ENCODE measurements at places on chromosomes 2 and 18. TPM values are rescaled to one million over a fixed set of nuclear protein-coding genes. Genes with fewer than 3 reads are reported as not detected.

- no peak for DNase-seq
These were observed 216.9 kb downstream of the BCL11A start for GRCh38 chr2:60336442-60337141.

GRCh38 chr2:131145040-131145439 lies 39.9 kb downstream of the PLEKHB2 start:
- DNase-seq = no peak

DNA sequence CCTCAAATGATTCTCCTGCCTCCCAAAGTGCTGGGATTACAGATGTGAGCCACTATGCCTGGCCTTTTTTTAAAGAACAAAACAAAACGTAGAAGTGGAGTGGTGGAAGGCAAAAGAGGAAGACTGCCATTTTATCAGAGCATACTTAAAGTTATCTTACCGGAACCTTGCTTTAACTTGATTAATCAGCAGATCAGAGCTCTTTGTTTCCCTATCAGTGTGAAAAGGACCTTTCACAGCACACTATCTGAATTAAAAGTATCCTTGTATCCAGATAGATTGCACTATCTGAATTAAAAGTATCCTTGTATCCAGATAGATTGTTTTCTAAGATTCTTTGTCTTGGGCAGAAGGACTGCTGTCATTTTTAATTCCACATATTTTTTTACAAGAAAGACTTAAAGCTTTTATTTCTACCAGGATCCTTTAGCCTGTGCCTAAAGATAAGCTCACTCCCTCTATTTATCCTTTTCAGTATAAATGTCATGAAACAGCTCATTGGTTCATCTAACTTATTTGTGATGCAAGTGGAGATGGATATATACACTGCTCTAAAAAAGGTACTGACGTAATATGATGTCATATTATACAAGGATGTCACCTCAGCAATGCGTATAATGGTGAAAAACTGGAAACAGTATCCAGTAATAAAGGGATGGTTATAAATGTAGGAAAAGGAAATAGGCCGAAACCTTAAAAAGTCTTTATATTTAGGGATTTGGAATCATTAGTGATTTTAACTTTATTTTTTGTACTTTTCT lies 17.8 kb downstream of the GMCL1 start:
- DNase-seq = no peak

The TMEM182 gene
- total RNA-seq = 6.5 TPM

- peak; percentile 12 for DNase-seq
These were observed 244.5 kb upstream of the ID2 start for GRCh38 chr2:8437228-8437948.

DNA sequence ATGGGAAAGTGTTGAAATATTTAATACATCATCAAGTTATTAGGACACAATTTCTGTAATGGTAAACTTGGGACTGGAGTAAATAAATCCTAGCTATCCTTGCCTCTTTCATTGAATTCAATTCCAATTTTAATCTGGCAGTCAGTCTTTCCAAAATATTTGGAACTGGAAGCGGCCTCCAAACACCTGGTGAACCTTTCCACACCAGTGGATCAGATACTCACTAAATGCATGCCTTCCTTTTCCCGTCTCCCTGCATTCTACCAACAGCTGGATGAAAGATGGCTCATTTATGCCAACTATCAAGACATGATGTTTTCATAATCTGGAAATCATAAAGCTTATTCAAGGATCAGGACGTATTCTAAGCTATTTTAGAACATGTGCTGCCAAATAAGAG lies 488.2 kb upstream of the SPHKAP start:
- DNase-seq = no peak

The CTAGE1 gene
- not detected for total RNA-seq

The TMBIM1 gene
- 217 TPM for total RNA-seq

DNA sequence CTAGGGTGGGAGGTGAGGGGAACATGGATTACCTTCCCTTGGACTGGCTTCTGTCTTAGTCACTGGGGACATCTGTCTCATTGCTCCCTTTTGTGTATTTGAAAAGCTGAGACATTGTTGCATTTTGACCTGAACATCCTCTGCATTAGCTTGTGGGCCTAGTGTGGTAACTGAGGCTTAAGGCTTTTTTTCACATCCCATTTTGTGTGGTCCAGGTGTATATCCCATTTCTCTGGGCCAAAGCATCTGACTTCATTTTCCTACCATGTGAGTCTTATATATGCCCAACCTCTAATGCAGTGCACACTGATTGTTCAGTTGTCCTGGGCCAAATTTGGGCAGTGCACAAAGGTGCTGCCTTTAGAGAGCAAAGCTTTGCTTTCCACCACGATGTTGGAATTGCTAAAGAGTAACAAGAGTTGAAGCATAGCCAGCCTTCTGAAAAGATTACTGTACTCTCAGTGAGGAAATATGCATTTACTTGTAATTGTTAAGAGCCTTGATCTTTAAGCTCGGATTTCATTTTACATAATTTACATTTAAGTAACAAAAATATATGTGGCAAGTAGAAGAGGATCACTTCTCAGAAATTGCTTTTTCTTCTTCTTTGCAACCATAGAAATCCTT lies 13.3 kb downstream of the PRKCE start:
- no peak for DNase-seq

GRCh38 chr18:74356959-74357358 lies 41.3 kb downstream of the C18orf63 start:
- DNase-seq = no peak

GRCh38 chr2:28429636-28430376 lies 37.1 kb downstream of the FOSL2 start:
- DNase-seq = no peak

GRCh38 chr2:27303093-27304025 lies 4.9 kb downstream of the UCN start:
- DNase-seq = peak; percentile 82

GRCh38 chr2:191544461-191545062 lies 133.4 kb upstream of the NABP1 start:
- DNase-seq = no peak

DNA sequence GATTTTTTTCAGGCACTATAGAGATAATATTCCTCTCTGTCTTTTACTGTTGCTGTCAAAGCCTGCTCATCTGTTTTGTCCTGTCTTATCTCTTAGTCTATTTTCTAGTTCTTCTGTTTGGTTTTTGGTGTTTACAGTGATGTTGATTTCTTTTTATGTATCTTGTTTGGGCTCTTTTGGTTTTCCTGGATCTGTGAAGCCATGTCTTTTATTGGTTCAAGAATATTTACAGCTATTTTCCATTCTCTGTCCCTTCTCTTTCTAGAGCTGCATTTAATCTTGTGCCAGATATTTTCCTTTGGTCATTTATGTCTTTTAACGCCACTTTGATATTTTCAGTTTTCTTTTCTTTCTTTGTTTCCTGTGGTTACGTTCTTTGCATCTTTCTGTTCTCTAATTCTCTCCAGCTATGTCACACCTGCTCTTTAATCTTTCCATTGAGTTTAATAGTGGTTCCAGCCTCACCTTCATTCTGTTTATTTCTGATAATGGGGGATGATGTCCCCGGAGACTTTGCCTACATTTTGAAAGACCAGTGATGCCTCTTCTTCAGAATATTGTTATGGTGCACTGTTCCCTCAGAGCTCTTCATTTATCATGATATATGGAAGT lies 32.0 kb downstream of the SMCHD1 start:
- no peak for DNase-seq

DNA sequence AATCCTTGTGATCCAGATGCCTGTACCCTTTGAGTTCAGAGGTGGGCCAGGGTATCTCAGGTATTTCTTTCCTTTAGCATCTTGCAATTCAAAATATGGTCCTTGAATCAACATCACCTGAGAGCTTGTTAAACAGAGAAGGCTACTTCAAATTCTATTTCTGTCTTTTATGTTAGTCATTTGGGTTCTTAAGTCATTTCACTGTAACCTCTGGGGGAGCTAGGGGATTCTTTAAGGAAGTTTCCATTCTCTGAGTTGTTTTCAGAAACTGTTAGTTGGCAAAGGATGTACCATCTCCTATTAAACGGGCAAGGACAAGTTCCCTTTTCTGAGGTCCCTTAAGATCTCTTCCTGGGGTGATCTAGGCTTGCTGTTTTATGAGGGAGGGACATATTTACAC lies 16.6 kb downstream of the CFLAR start:
- DNase-seq = no peak

The NIFK gene
- total RNA-seq = 40.4 TPM

- DNase-seq = no peak
These were observed 295.0 kb upstream of the HDAC4 start for GRCh38 chr2:239695728-239696240.

DNA sequence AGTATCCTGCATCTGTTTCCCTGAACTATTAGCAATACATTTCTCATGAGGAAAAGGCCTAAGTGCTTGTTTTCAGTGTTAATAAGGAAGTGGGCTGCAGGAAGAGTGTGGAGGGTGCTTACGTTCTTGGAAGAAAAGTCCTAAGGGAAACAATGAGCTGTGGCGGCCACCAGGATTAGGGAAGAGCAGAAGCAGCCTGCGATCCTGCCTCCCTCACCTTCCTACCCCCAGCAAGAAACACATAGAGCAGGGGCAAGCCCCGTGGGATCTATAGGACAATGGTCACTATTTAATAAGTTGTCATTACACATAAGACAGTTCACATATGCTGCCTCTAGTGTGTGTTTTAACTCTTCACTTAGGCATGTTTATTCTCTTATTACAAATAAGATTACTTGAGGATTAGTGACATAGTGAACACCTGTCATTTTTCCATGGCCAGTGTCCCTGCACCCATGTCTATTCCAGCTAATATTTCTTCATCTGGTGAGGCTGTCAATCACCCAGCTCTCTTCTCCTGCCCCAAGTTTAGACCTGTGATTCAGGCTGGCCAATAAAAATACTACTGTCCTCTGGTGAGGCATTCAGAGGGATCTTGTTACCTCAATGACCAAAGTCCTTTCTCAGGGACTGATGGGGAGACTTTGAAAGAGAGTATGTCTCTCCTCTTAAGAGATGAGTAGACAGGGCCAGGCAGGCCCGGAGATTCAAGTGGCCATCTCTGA lies 510.9 kb upstream of the CELF4 start:
- no peak for DNase-seq

DNA sequence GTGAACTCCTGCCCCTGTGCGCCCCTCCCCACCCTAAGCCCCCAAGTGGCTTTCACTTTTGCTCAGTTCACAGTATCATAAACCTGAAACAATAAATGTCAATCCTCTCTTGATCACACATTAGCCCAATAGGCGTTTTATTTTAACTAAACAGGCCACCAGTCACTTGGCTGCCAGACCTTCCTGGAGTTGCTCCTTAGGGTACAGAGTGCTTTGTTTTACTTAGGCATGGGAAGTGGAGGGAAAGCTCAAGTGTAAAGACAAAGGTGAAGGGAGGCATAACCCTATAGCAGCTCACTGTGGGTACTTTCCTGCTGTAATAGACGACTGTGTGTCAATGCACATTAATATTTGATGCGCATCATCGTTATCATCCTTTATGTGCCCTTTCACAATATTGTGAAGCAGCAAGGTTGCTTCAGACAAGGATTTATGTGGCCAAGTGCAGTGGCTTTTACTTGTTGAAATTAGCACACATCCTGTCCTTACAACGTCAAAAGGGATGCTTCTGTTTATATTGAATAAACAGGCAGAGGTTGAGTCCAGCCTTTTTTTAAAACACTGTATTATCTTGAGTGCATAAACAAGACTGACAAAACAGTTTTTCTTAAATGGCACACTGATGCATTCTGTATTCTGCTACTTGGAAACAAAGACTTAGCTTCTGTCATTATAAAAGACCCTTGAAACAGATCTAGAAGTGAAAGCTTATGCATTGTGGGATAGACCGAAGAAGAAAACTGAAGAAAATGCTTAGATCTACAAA lies 168.5 kb downstream of the TMEFF2 start:
- no peak for DNase-seq

DNA sequence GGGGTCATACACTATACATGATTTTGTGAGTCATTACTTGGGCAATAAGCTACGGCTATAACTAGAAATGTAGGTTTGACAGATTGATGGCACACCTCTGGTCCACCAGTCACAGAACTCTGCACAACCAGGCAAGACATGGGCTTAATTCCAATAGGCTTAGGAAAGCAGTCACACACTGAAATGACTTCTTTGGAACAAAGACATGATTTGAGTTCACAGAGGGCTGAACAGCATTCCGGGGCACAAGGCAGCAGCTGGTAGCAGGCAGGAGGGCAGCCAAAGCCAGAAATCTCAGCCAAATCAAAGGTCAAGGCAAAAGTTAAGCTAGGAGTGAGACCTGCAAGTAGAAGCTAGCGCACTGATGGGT lies 27.4 kb downstream of the FABP1 start:
- no peak for DNase-seq

The DOCK10 gene
- total RNA-seq = 33.8 TPM

The COLEC12 gene
- 7.4 TPM for total RNA-seq

- DNase-seq = no peak
These were observed 224.6 kb downstream of the NAPG start for GRCh38 chr18:10750191-10751035.

GRCh38 chr2:55451699-55452098 lies 32.0 kb upstream of the CCDC88A start:
- no peak for DNase-seq

DNA sequence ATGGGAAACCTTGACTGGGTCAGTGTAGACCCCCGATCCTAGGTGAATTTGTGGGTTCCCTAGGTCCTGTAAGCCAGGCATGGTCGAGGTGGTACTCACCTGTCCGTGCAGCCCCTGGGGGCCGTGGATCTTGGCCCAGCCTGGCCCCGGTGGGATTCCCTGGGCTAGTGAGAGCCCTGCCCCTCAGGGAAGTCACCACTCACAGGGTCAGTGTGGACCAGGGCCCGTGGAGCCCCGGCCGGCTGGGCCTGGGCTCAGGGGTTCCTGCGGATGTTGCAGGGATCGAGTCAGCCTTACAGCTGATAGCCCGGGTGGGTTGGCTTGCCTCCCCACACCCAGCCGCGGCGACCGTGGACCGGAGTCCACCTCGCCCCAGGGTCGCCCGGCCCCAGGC lies 528 bp downstream of the ATG9A start:
- DNase-seq = no peak

DNA sequence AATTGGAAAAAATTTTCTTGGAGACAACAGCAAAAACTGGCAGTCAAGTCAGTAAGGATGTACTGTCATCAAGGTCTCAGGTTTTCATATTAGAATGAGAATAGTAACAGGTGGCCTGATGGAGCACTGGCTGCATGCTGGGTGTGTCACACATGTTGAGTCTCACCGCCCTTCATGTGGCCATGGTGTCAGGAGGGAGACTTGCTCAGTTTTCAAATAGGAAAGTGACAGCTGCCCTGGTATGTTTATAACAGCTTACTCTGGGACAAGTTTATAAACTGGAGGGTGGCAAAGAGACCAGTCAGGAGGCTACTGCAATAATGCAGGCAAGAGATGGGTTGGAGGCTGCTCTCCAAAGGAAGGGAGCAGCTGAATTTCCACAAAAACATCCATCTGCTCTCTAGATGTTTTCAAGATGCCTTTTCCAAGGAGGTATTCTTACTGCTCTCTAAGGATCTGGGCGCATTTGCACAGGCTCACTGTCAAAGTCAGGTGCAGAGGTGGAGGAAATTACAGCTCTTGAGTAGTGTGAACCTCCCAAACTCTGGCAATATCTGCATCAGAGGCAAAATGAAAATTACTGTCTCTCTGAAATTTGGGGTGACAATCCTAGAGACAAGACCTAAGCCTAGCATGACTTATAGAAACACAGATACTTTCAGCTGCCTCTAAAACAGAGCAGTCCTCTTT lies 321.9 kb upstream of the RAB12 start:
- no peak for DNase-seq

GRCh38 chr2:241659150-241659739 lies 21.8 kb downstream of the ATG4B start:
- peak; percentile 79 for DNase-seq

GRCh38 chr18:9943311-9943710 lies 29.5 kb downstream of the VAPA start:
- no peak for DNase-seq

GRCh38 chr2:198657512-198658121 lies 800.1 kb downstream of the SATB2 start:
- no peak for DNase-seq

- no peak for DNase-seq
These were observed 32.8 kb downstream of the SLC66A2 start for GRCh38 chr18:79918615-79919011.

Data from kidney (tissue), 22 donors.